ENCODE measurements at places on chromosomes 13 and 19.

- DNase-seq, result no peak
These were observed 8.1 kb downstream of the MRPS31 start for GRCh38 chr13:40762849-40763248.

GRCh38 chr13:36848199-36848982, 29.4 kb downstream of the RFXAP start:
- DNase-seq, result no peak

GRCh38 chr19:5774921-5775320, 9.6 kb downstream of the PRR22 start:
- DNase-seq, result no peak

- no peak for DNase-seq
These were observed 1459.3 kb downstream of the UQCRFS1 start for GRCh38 chr19:27753622-27754021.

DNA sequence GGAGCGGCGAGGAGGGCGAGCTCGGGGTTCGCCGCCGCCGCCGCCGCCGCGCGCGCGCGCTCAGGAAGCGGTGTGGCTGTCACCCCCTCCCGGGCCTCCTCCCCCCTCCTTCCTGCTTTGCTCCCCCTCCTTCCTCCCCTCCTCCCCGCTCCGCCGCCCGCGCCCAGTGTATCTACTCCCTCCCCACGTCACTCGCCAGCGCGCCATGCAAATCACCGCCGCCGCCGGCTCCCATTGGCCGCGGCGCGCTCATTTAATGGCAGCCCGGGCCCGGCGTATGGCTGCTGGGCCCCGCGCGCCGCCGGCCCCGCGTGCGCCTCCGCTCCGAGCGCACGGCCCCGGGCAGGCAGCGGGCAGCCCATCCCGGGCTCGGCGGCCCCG, 335 bp upstream of the SOX1 start:
- no peak for DNase-seq

DNA sequence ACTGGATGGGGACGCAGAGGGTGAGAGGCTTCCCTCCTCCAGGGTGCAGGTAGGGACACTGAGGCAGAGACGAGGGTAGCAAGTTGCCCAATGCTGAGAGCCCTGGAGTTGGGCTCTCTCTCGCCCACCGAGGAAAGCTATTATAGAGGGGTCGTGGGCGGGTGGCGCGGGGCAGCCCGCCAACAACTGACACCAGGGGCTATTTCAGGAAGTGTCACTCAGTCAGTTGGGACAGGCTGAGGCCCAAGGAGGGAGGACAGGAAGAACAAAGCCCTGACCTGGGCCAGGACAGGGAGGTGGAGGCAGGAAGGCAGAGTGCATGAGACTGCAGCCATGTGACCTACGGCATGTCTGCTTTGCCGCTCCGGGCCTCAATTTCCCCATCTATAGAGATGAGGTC, 29.9 kb downstream of the TINCR start:
- DNase-seq, result no peak

DNA sequence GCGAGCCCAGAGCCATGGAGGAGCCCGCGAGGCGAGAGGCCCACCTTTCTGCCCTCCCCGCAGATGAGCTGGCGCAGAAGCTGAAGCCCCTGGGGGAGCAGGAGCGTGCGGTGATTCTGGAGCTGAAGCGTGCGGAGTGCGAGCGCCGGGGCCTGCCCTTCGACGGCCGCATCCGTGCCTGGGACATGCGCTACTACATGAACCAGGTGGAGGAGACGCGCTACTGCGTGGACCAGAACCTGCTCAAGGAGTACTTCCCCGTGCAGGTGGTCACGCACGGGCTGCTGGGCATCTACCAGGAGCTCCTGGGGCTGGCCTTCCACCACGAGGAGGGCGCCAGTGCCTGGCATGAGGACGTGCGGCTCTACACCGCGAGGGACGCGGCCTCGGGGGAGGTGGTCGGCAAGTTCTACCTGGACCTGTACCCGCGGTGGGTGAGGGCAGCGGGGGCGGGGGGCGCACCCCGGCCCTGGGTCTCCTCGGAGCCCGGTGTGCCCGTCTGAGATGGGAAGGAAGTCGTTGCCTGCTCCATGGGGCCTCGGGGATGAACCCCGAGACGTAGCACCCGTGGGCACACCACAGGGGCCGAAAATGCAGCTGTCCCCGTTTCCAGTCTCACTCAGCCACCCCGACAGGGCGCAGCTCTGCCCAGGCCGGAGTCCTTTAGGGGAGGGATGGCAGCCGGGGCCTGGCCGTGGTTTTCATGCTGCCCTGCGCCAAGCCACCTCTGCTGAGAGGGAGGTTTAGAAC, 12.1 kb upstream of the ZNF554 start:
- no peak for DNase-seq

- DNase-seq, result no peak
These were observed 1.1 kb downstream of the TPT1 start for GRCh38 chr13:45339867-45340266.

DNA sequence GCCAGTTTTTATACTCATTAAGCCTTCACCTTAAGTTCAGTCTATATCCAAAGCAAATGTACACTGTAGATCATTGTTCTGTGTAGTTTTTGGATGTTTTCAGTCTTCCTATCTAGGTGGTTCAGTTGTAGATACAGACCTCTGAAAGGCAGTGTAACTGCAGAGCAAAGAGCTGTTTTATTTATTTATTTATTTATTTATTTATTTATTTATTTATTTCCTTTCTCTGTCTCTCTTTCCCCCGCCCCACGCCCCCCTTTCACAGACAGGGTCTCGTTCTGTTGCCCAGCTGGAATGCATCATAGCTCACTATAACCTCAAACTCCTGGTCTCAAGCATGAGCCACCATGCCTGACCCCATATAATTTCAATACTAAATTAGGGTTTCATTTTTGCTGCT, 281.8 kb upstream of the KLHL1 start:
- no peak for DNase-seq

DNA sequence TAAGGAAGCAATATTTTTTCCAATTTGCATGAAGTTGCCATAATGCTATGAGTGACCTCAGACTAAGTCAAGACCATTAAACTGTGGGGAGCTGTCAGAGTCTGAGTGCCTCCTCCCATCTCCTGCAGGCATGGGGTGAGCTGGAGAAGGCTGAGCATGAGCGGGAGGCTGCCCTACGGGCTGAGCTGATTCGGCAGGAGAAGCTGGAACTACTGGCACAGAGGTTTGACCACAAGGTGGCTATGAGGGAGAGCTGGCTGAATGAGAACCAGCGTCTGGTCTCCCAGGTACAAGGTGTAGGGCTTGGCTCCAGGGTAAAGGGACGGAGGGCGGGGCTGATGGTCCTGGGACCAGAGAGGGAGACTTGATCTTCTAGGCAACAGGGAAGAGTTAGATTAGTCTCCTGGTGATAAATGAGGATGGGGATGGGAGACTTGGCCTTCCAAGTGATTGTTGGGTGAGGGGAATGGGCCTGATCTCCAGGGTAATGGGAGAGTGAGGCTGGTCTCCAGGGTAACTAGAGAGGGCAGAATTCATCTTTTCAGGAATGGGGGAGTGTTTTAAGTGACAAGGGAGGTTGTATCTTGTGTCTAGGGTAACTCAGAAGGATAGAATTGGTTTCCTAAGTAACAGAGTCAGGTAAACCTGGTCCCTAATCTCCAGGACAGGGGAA, 36.0 kb downstream of the SPTBN4 start:
- no peak for DNase-seq

- no peak for DNase-seq
These were observed 350.8 kb downstream of the MYO16 start for GRCh38 chr13:108980237-108980636.

GRCh38 chr13:87827479-87827878, 156.3 kb downstream of the SLITRK5 start:
- no peak for DNase-seq

DNA sequence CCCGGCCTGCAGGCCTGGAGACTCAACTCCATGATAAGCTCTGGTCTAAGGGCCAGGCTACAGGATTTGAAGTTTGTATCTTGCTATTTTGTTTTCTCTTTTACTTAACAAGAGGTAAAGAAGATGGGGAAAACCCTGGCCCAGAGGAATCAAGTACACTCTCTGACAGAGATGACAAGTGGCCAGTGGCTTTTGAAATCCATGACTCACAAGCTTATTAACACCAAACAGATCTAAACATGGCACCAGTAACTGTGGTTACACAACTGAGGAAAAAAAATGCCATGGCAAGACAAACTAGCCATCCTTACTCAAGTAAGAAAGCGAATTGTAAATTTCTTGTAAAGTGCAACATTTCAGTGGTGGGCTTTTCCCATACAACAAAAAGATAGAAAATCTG, 72.6 kb upstream of the SERTM1 start:
- DNase-seq, result no peak

DNA sequence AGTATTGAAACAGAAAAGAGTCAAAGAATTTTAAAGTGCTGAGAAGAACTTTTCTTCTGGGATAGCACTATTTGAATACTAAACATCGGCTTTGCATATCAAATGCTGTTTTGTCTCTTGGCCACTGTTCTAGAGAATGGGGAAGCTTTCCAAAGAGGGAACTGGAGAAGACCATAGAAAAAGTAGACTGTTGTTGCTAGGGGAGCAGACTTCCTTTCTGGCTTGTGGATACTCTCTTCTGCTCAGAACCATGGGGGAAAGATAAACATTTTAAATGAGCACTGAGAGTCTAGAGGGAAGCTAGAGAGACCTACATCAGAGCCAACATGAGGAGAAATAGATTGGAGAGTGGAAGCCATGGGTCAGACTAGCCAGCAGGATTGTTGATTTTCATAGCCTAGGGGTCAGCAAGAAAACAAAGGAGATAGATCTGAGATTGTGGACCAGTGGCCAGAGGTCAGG, 315.7 kb downstream of the KCTD12 start:
- DNase-seq, result no peak

DNA sequence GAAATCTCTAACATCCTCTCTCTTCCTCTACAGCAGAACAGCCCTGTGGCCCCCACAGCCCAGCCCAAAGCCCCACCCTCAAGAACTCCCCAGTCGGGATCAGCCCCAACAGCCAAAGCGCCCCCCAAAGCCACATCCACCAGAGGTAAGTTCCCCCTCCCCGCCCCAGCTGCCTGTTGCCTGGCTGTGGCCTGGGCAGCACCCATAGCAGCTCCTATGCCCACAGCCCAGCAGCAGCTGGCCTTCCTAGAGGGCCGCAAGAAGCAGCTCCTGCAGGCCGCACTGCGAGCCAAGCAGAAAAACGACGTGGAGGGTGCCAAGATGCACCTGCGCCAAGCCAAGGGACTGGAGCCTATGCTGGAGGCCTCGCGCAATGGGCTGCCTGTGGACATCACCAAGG, 14.5 kb downstream of the CC2D1A start:
- DNase-seq, result no peak

DNA sequence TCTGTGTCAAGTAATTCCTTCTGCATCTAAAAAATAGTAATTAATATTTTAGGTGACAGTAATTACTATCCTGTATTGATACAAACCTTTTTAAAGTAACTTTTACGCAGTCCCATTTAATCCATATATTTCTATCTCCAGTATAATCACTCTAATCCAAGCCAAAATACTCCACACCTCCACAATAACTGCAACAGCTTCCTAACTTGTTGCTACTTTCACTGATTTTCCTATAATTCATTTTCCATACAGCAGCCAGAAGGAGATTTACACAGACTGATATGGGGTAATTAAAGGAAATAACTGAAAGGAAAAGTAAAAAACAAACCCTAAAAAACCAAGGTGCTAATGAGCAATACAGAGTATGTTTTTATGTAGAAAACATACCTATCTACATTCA, 64.9 kb downstream of the RBM26 start:
- DNase-seq, result no peak

GRCh38 chr13:51097353-51098043, 13.6 kb downstream of the C13orf42 start:
- DNase-seq, result no peak

- DNase-seq, result no peak
These were observed 12.5 kb downstream of the TEX30 start for GRCh38 chr13:102761071-102761470.

DNA sequence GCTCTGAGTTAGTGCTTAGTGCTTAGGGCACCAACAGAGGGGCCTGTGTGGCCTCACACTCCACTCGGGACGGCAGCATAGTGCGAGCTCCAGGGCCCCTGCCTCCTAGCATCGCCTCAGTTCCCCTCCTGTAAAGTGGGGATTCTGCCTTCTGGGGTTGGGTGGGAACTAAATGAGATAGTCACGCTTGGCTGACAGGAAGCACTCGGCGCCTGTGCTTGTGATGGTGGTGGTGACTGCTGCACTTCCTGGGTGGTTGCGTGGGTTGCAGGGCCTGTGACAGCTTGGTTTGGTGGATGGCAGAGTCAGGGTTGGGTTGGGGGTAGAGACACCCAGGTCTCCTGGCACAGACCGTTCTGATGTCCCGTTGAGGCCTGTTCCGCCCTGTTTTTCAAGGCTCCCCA, 7.7 kb downstream of the PLEKHF1 start:
- DNase-seq, result no peak

GRCh38 chr13:51221674-51222036, 543 bp upstream of the FAM124A start:
- DNase-seq, result no peak

GRCh38 chr13:31629085-31629780, 110.1 kb upstream of the RXFP2 start:
- DNase-seq, result no peak

DNA sequence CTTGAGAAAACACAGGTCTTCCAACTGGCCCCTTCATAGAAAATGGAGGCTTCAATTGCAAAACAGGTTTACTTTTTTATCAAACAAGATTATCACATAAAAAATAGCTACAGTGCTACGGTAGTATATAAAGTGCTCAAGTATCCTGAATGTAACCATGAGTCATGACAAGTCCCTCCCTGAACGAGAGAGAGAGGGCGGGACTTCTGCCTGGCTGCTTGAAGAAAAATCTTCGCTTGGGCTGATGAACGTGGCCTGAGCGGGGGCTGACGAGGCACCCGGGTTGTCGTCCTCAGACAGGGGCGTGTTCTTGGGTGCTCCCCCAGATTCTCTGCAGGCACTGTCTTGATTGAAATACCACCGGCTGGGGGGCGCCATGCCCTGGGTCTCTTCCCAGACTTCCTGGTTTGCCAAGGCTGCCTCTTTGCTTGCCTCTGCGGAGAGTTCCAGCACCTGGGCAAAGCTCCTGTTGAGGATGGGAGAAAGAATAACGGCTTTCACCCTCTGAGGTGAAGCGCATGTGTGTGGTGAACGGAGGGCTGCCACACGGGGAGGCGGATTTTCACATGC, 23.2 kb upstream of the CPAMD8 start:
- no peak for DNase-seq

DNA sequence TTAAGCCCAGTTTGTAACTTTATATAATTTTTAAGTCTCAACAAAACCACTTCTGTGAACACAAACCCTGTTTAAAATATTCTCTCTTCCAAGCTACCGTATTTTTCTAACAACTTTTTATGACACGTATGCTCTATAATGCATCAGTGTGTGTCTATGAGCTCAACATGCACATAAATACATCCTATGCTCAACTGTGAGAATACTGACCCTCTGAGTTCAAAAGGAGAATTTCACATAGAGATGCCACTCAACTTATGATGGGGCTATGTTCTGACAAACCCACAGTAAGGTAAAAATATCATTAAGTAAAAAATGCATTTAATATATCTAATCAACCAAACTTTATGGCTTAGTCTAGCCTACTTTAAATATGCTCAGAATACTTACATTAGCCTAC, 1139.7 kb upstream of the SPRY2 start:
- no peak for DNase-seq

DNA sequence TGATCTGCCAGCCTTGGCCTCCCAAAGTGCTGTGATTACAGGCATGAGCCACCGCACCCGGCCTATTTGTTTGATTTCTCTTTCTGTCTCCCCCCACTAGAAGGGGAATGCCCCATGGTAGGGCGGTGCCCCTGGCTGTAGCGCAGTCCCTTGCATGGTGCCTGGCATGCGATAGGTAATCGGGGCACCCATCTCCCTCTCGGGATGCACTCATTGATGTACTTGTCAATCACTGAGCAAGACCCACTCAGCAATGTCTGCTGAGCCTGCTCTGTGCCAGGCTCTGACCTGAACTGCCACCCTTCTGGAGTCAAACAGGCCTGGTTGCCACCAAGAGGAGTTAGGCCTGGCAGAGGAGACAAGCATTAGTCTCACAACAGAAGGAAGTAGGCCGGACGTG, 19.8 kb downstream of the DNM2 start:
- no peak for DNase-seq
